ENCODE measurements at places on chromosomes 7 and 10.

DNA sequence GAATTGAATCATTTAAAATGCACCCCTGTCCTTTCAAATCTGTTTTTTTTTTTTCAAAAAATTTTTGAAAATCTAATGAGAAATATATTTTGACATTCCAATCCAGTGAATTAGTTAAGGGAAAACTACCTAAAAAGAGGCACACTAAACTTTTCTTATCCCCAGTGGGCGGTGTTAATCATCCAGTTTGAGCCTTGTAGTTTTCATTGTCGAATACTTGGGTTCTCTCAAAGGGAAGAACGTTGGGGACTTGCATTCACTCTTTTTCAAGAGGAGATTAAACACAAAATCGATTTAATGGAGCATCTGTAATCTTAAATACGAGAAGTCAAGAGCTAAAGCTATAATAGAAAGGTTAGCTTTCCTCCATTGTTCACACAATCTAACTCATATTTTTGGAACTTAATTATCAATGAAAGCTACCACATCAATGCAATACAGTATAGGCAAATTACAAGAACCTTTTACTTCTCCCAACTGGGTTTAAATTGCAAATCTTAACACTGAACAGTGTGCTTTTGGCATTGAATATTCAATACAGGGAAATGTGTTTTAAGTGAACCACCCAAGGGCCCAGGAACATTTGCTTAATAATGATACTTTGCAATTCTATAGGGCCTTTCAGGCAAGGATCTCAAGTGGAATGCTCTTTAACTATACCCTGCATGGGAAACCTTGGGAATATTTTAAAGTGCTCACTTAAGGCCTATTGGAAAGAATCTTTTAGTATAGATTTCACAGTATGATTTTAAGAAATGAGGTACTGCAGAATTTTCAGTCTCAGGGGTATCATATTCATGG is 13.1 kb upstream of the SP8 start:
- no peak for DNase-seq

DNA sequence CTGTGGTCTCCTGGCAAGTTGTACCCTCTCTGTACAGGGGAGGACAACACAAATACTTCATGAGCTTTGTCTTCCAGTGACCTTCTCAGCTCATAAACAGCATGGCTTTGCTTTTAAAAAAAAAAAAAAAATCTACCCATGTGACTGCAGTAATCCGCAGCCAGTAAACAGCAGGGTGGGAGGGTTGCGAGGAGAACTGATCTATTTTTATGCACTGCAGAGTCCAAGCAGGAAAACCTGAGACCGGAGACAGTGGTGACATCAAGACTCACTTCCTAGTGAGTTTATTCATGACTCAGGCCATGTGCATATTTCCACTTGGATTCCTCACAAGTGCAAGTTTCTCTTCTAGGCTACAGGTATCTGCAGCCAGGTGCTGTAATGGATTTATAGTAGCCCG is 127.9 kb downstream of the NRF1 start:
- no peak for DNase-seq

DNA sequence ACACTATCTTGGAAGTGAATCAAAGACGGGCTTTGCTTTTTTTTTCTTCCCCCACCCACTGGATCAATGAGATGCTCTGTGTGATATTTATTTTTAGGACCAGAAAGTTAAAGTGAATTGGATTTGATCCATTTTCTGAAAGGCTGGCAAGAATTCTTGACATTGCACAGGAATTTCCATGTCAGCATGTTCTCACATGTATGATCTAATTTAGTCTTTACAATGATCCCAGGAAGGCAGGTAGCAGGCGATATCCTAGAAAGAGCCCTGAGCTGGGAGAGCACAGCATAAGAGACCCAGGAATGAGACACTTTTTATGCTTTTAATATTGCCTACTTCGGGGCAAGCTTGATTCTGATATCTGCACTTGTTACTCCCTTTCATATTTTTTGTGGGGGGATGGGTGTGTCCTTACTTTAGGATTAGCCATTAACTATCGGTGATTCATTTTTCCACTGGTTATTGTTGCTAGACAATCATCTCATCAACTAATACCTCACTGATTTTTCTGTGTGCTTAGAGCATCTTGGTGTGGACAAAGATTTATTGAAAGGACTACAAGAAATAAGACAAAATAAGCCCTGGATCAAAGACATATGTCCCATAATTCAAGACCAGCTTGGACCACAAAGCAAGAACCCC is 58.1 kb downstream of the NRP1 start:
- DNase-seq = no peak

GRCh38 chr7:105473163-105473562 is 48.9 kb downstream of the PUS7 start:
- no peak for DNase-seq

DNA sequence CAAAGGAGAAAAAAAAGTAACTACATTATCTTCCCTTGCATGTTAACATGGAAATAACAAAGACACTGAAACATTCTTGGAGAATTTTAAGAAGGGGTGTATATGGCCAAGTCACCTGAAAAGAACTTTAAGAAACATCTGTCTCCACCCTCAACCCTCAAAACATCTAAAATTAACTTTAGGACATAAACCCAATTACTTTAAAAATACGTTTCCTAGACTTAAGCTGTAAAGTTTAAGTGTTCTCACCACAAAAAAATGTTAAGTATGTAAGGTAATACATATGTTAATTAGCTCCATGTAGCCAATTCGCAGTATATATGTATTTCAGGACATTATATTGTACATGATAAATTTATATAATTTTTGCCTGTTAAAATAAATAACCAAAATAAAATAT is 71.1 kb upstream of the GLCCI1 start:
- DNase-seq = no peak

- DNase-seq = no peak
These were observed 39.2 kb downstream of the WBP1L start for GRCh38 chr10:102782673-102783551.

DNA sequence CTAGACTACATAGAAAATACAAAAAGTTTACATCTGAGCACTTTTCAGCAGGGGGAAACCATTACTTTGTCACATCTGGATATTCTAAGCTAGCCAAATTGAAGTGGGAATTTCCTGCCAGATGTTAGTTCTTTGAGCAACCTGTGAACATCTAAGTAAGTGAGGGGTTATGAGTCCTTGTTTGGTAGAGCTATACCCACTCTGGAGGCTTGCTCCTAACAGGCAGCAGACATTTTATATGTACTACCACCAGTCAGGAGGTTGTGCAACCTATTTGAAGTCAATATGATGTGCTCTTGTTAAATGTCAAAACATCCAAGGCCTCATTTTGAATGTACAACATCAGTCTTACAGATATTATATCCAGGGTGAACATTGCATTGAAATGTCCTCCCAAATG is 143.3 kb upstream of the KAT6B start:
- no peak for DNase-seq

GRCh38 chr7:37960483-37960882 is 40.0 kb downstream of the EPDR1 start:
- DNase-seq = no peak

- DNase-seq = no peak
These were observed 73.9 kb upstream of the CABCOCO1 start for GRCh38 chr10:61588770-61589211.

DNA sequence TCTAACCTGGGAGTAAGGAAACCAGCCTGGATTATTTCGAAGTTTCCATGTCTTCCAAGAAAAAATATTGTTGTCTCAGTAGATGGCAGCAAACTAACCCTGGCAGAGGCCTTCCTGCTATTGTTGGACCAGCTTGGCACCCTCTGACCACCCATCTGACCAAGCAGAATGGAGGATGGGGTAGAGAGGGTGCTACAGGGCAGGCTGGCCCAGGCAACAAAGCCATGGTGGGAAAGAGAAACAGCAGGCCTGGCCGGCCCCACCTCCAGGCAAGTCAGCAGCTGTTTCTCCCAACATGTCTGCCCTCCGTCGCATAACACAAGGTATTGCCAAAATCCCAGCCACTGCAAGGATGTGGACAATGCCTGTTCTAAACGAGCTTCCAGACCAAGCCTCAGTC is 95.0 kb downstream of the FAM53B start:
- DNase-seq = no peak

GRCh38 chr7:136294977-136295376 is 317.8 kb upstream of the MTPN start:
- DNase-seq = no peak

- DNase-seq = no peak
These were observed 433.6 kb downstream of the NRG3 start for GRCh38 chr10:82308641-82309040.

DNA sequence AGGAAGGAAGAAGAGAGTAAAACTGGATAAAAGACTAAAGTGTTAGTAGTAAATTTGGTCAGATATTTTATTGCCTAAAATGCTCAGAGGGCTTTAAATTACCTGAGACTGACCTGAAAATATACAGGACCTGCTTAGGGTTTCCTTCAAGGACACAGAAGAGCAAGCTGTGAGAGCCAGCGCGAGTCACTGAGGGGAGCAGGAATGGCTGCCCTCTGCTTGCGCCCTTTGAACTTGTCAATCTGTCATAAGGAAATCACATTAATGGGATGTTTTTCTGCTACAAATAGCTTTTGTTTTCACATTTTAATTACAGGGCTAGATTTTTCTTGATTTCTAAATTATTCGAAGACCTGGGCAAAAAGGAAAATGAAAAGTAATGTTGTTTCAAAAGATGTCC is 26.9 kb downstream of the DNAJB9 start:
- no peak for DNase-seq

- no peak for DNase-seq
These were observed 135.7 kb downstream of the DNAJB6 start for GRCh38 chr7:157472311-157473050.

DNA sequence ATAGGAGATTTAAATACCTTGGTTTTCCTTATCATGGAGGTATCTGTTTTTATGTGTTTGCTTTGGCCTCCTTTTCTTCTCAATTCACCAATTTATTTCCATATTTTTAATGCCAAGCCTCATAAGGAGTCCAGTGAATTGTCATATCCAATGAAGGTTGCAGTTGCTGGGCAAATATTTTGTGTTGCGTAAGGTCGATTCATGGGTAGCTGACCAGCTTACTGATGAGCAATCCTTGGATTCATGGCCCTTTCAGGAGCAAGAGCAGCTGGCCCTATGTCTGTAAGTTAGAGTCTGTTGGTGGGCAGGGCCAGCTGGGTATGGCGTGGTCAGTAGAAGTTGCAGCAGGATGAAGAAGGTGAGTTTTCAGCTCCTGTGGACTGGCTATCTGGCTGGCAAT is 182.9 kb downstream of the PFKFB3 start:
- DNase-seq = no peak

- DNase-seq = no peak
These were observed 146.7 kb upstream of the COL1A2 start for GRCh38 chr7:94247970-94248369.

GRCh38 chr7:46835556-46835955 is 746.4 kb downstream of the TNS3 start:
- no peak for DNase-seq

DNA sequence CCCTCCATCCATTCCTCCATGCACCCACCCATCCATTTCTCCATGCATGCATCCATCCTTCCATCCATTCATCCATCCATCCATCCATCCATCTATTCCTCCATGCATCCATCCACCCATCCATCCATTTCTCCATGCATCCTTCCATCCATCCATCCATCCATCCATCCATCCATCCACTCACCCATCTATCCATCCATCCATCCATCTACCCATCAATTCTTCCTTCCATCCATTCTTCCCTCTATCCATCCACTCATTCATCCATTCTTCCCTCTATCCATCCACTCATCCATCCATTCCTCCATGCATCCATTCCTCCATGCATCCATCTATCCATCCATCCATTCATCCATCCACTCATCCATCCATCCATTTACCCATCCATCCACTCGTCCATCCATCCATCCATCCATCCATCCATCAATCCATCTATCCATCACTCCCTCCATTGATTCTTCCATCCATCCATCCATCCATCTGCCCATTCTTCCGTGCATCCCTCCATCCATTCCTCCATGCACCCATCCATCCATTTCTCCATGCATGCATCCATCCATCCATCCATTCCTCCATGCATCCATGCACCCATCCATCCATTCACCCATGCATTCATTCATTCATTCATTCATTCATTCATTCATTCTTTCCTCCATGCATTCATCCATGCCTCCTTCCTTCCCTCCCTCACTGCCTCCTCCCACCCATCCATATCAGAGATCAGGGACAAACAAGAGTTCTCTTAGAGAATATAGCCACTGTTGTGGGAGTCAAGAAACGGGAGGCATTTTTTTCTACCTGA is 22.2 kb downstream of the ELN start:
- no peak for DNase-seq

- DNase-seq = no peak
These were observed 35.5 kb upstream of the IKZF1 start for GRCh38 chr7:50268990-50269389.

GRCh38 chr10:12716042-12716441 is 285.5 kb downstream of the CCDC3 start:
- DNase-seq = no peak

DNA sequence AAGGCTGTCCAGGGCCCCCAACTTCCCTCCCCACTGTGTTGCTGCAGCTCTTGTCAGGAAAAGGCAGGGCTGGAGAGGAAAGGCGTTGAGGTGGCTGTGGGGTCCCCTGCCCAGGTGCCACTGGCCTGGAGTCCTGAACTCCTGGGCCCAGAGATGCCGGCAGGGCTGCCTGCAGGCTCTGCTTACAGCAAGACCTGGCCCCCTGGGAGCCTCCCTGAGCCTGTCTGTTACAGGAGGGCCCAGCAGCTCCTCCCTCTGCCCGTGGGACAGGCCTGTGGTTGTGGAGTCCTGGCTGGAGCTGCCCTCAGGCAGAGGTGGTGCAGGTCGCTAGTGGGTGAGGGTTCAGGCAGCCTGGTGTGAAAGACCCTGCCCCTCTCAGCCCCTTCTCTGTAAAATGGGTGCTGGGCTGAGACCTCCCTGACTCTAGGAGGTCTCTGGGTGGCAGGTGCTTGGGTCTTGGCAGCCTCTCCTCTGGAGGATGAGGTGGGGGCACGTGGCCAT is 9.9 kb downstream of the ANTXRL start:
- DNase-seq = no peak

DNA sequence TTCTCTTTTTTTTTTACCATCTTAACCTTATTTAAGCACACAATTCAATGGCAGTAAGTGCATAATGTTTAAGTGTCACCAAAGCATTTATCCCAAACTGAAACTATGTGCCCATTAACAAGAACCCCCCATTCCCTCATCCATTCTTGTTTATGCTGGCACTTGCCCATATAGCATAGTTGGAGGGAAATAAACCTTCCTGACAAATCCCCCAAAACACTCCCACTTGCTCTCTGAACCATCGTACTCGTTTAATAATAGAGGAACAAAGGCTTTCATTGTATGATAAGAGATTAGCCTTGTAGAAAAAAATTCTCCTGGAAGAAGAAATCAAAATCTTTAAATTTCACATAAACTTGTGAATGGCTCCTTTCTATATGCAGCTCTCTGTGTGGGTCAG is 26.4 kb upstream of the KCNMA1 start:
- no peak for DNase-seq

- DNase-seq = no peak
These were observed 126.9 kb downstream of the CNNM2 start for GRCh38 chr10:103044942-103045489.

GRCh38 chr7:30363778-30364563 is 79.6 kb downstream of the ZNRF2 start:
- DNase-seq = no peak
